ENCODE measurements at places on chromosomes 5 and 9.

GRCh38 chr9:71202931-71203330, 81.5 kb upstream of the TRPM3 start:
- DNase-seq: no peak

- no peak for DNase-seq
Observed at GRCh38 chr9:9286001-9286400, 1326.8 kb downstream of the PTPRD start.

DNA sequence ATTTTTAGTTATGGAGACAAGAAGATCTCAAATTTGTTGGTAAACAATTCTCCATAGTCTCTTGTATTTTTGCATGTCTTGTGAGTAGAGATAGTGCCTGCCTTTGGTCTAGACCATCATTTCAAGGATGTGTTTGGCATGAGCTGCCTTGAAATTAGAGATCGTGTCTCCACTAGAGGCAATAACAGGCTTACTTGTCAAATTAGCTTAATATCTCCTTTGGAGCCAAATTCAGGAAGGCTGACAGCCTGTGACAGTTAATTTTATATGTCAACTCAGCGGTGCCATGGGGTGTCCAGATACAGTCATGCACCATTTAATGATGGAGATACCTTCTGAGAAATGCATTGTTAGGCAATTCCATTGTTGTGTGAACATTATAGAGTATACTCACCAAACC, 24.8 kb upstream of the PRDM9 start:
- DNase-seq: no peak

DNA sequence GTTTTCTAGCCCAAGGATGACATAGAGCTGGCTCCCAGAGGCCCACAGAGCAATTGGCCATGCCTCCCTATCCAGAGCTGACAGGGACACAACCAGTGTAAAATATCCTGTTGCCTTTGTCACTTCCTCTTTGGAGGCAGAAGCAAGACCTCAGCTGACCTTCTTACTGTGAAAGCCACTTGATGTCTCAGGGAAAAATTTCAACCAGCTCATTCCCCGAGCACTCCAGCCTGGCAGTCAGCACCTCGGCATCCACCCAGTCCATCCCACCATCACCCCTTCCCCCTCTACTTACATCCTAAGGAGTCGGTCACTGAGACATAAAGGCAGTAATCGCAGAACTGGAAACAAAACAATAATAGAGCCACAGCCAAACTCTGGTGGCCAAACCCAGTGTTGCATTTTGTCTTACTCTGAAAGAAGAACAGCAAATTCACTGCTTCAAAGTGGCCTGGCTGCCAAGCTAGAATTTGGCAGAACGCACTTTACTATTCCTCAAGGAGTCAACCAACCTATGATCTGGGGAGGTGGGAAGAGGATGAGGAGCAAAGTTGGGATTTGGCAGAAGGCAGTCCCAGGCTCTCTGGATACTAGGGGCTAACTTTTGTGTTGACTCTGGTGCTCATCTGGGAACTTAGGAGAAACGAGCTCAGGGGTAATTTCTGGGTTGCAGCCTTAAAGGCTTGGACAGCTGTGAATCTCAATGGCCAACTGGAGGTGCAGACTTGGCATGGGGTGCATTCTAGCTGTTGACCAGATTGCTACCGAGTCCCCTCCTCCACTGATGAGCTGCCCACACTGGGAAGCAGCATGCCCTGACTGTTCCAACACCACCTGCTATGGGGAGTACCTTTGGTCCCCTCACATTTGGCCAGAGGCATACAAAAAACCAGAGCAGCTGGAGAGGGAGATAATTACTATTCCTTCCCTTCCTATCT, 13.6 kb downstream of the NIPAL4 start:
- DNase-seq: no peak

Measured in NCI-H1417 treated with DMSO at 0.1 percent for 48 hours (cell line).